ENCODE measurements at places on chromosomes 11 and 22.
A peak's percentile ranks its signal among the peaks of the same experiment; 100 is the strongest.

- no peaks in the 10 kb centered on the region for H3K27me3 ChIP-seq
- no peaks in the 10 kb centered on the region for H3K4me1 ChIP-seq
- peaks cover 2% of the 10 kb centered on the region for H3K36me3 ChIP-seq
Measured at GRCh38 chr11:2666828-2667570, 32.8 kb downstream of the KCNQ1OT1 start.

DNA sequence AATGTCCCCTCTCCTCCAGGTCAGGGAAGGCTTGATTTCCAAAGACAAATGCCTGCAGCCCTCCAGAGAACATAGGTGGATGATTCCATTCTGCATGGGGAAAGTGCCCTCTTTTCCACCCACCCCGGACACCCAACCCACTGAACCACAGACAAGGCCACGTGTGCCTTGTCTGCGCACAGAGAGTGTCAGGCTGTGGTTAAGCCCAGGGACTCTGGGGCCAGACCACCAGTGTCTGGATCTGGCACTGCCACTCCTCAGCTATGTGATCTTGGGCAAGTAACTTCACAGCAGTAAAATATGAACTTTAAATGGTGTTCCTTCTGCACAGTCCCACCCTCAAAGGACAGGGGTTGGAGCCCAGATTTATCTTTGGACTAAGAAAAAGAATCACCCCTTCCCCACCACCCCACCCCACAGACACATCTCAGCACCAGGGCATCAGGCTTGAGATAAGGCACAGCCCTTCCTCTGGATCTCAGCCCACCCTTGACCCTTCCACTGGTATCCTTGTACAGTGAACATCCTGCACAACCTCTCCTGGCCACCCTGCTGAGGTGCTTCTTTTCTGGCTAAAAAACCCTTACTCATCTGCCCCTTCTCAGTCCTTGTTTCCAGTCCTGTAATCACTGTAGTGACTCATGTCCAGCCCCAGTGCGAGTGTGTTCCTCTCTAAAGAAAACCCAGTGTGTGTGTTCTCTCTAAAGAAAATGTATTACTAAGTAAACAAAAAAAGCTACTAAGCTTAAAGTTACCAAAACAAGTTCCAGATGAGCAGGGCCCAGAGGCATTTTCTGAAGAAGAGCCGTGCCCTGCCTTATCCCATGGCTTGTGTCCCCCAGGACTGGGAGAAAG is 1.9 kb upstream of the PTGDR2 start:
- DNase-seq, result no peak
- no peak overlapping the region for H3K4me3 ChIP-seq
- H3K27ac ChIP-seq, result peak overlapping the region; percentile 39
- H3K27me3 ChIP-seq, result no peaks in the 10 kb centered on the region

DNA sequence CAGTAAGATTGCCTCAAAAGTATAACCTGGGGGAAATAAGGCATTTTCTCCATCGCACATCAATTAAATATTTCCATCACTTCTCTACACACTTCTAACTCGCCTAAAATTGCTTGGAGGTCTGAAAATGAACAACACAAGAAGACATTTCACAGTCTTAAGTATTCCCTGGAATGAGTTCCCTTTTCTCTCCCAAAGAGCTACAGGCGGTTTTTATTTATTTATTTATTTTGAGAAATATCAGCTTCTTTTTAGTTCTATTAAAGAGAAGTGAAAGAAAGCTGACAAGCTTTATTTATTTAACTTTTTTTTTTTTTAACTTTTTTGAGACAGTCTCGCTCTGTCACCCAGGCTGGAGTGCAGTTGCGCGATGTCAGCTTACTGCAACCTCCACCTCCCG is 11.5 kb upstream of the PARVB start:
- H3K27me3 ChIP-seq, result no peaks in the 10 kb centered on the region
- H3K36me3 ChIP-seq, result no peaks in the 10 kb centered on the region
- no peak for DNase-seq
- H3K4me3 ChIP-seq, result no peak overlapping the region
- H3K4me1 ChIP-seq, result no peaks in the 10 kb centered on the region

DNA sequence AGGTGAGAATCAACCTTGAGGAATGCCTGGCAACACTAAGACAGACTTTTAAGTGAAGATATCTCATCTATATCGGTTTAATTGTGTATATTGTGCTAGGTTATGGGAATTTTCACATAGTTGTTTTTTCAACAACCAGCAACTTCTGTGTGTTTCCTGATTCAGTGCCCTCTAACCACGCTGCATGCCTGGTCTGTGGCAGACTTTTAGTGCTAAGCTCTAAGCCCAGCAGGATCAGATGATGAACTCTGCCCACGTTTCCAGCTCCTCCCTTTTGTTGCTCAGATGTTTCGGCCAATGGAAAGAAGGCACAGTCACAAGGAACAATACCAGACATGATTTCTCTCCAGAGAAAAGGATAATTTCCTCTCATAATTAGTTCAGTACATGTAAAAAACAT is 1.4 kb upstream of the VWA5A start:
- H3K36me3 ChIP-seq, result peaks cover 10% of the 10 kb centered on the region
- peaks cover 21% of the 10 kb centered on the region for H3K4me1 ChIP-seq
- no peak overlapping the region for H3K4me3 ChIP-seq
- DNase-seq, result no peak

- DNase-seq, result no peak
- H3K27ac ChIP-seq, result no peak overlapping the region
- no peaks in the 10 kb centered on the region for H3K36me3 ChIP-seq
- H3K4me1 ChIP-seq, result no peaks in the 10 kb centered on the region
- H3K27me3 ChIP-seq, result no peaks in the 10 kb centered on the region
- no peak overlapping the region for H3K4me3 ChIP-seq
Measured at GRCh38 chr11:45816614-45817013, 11.7 kb downstream of the SLC35C1 start.

DNA sequence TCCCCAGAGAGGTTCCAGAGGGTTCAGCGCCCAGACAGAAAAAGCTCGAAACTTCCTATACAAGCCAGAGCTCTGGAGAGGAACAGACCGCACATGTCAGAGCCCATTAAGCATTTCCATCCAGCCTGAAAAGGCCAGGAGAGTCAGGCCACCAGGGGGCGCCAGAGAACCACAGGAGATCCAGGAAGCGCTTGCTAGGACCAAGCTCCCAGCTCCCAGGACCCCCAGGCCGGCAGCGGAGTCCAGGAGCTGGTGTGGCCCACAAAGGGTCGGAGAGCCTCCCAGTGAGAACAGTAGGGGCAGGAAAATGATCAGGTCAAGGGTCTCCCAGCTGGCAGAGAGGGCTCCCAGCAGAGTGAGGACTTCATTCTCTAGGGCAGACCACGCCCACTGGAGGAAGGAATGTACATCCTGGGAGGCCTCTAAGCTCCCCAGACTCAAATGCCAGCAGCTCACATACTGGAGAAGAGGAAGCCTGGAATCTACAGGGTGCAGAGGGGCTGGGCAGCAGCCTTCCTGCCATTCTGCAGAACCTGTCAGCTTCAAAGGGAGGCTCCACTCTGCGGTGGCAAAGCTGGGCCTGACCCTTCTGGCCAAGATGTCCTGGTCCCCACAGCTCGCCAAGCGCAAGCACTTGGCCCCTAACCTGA is 2.1 kb upstream of the MEI1 start:
- DNase-seq, result peak; percentile 83
- no peaks in the 10 kb centered on the region for H3K36me3 ChIP-seq
- H3K4me1 ChIP-seq, result peaks cover 9% of the 10 kb centered on the region
- H3K27me3 ChIP-seq, result peaks cover 4% of the 10 kb centered on the region
- peak overlapping the region; percentile 84 for H3K27ac ChIP-seq
- H3K4me3 ChIP-seq, result peak overlapping the region; percentile 39

- no peaks in the 10 kb centered on the region for H3K4me1 ChIP-seq
- H3K27ac ChIP-seq, result no peak overlapping the region
- no peaks in the 10 kb centered on the region for H3K36me3 ChIP-seq
- no peak for DNase-seq
Measured at GRCh38 chr11:101436511-101437142, 147.2 kb downstream of the TRPC6 start.

DNA sequence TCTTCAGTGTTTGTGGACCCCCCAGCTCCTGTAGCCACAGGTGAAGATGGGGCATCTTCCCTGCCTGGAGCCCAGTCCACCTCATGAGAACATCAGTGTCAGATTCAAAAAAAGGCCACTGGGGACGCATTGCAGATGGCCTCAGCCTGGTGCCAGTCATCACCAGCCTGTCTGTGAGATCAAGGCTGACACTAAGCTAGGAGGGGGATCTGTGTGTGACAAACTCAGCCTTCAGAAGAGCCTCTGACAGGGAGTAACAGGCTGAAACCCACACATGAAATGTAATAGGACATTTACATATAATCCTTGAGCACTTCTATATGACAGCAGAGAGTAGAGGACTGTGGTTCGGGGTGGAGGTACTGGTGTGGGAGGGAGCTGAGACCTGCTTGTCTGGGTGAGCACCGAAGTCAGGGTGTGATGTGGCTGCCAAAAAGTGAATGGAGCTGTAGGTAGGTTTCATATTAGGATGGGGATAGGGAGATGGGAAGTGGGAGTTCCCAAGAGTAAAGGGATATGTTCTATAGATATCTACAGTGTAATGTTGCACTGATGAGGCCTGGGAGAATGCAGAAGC is 20.5 kb upstream of the CCDC134 start:
- H3K4me3 ChIP-seq, result peak overlapping the region; percentile 64
- H3K27ac ChIP-seq, result peak overlapping the region; percentile 97
- peaks cover 4% of the 10 kb centered on the region for H3K36me3 ChIP-seq
- H3K27me3 ChIP-seq, result no peaks in the 10 kb centered on the region
- H3K4me1 ChIP-seq, result peaks cover 30% of the 10 kb centered on the region

GRCh38 chr22:27933186-27933983 is 14.3 kb upstream of the PITPNB start:
- DNase-seq, result no peak
- H3K27ac ChIP-seq, result no peak overlapping the region
- no peaks in the 10 kb centered on the region for H3K27me3 ChIP-seq
- no peaks in the 10 kb centered on the region for H3K4me1 ChIP-seq

DNA sequence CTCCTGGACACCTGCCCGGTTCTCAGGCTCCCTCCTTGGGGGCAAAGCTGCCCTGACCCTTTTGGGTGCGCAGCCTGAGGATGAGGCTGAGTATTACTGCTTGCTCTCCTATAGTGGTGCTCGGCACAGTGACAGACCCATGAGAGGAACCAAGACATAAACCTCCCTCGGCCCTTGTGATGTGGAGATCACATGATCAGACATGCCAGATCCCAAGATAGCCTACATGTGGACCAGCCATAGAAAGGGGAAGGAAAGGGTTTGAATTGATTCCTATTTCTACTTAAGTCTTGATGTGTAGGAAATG is 125.3 kb downstream of the VPREB1 start:
- no peaks in the 10 kb centered on the region for H3K4me1 ChIP-seq
- H3K27ac ChIP-seq, result no peak overlapping the region
- H3K4me3 ChIP-seq, result no peak overlapping the region

DNA sequence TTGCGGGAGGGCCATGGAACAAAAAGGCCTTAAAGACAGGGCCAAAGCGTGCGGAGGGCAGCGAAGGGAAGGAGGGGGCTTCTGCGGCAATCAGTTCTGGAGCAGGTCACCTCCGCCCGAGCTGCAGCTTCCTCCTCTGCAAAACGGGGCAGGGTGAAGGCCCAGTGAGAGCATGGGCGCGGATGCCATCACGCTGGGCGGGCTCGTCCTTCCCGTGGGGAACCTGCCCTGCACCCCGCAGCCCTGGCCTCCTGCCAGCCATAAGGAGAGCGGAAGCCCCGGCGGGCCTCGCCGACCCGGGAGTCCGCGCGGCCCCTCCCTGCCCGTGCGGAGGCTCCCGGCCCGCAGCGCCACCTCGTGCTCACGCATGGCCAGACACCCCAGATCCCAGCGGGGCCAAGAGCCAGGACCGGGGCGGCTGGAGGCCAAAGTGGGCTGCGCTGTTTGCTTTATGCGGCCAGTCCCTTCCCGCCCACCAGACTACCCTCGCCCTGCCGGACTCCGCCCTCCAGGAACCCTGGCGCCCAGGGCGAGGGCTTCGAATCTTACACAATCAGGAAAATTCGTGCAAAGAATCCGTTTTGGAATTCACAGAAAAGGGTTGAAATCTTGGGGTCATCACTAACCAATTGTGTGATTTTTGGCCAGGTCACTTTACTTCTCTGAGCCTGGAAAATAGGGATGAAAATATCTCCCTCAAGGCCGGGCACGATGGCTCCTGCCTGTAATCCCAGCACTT is 16.1 kb downstream of the TSKU start:
- H3K4me1 ChIP-seq, result peaks cover 15% of the 10 kb centered on the region
- DNase-seq, result peak; percentile 72
- H3K27me3 ChIP-seq, result no peaks in the 10 kb centered on the region
- H3K4me3 ChIP-seq, result peak overlapping the region; percentile 0
- H3K27ac ChIP-seq, result no peak overlapping the region
- no peaks in the 10 kb centered on the region for H3K36me3 ChIP-seq

DNA sequence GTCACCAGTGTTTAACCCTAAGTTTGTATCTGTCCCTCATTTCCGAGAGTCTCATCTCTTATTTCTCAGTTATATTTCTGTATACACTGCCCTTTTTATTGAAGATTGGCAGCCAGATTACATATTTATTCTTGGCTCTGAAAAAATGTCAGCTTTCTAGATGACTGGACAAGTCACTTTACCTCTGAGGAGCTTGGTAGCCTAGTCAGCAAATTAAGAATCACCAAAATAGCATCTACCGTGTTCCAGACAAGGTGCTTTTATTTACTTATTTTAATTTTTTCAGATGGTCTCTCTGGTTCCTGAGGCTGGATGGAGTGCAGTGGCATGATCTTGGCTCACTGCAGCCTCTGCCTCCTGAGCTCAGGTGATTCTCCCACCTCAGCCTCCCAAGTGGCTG is 5.6 kb upstream of the RBM4 start:
- H3K4me1 ChIP-seq, result peaks cover 26% of the 10 kb centered on the region

DNA sequence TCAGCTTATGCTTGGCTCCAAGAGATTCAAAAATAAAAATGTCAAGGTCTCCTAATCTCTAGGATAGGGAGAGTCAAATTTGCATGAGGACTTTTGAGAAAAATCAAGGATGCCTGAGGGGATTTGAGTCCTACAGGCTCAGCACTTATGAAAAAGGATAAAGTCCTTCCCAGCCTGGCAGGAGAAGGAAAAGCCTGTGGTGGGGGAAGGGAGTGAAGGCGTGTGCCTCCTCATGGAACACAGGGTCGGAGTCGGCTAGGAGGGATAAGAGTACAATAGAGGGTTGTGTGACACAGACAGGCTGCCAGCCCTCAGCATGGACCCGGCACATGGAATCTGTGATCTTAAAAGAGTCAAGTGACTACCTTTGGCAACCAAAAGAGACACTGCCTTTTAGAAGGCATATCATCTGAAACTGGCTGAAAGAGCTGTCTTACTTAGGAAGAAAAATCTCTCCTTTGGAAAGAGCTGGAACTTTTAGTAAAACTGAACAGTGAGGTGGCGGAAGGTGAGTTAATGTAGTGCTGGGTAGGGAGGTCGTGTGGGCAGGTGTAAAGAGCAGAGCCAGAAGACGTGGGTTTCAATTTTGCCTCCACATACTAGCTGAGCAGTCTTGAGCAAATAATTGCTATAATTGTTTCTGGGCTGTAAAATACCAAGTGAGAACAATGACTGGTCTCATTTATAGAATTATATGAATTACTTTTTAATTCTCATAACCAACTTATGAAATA is 58.8 kb upstream of the RDX start:
- H3K36me3 ChIP-seq, result peaks cover 3% of the 10 kb centered on the region
- H3K27ac ChIP-seq, result no peak overlapping the region
- H3K4me3 ChIP-seq, result no peak overlapping the region

Data from T-helper 2 cell treated with Interferon-gamma antibody and Interleukin-4, amounts not matched to agents 5 μg/mL and 100 μg/mL, for 36 hours (primary cell).